ENCODE measurements at places on chromosomes 5 and 9.
A peak's percentile ranks its signal among the peaks of the same experiment; 100 is the strongest.

DNA sequence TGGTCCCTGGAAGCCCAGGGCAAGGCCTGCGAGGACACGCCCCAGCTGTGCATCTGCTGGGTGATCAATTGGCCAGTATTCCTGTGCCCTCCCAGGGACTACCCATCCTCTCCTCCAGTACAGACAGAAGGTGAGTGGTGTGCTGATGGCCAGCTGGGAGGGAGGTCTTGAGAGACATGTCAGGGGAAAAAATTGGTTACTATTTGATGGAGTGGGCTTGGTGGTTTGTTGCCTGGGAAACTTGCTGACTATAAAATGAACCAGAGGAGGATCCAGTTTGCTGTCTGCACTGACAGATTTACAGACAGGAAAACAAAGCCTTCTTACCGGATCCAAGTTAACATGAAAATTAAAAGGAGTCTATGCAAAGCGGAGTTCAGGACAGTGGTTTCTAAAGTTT lies 40.3 kb downstream of the MAP1B start:
- DNase-seq: no peak

DNA sequence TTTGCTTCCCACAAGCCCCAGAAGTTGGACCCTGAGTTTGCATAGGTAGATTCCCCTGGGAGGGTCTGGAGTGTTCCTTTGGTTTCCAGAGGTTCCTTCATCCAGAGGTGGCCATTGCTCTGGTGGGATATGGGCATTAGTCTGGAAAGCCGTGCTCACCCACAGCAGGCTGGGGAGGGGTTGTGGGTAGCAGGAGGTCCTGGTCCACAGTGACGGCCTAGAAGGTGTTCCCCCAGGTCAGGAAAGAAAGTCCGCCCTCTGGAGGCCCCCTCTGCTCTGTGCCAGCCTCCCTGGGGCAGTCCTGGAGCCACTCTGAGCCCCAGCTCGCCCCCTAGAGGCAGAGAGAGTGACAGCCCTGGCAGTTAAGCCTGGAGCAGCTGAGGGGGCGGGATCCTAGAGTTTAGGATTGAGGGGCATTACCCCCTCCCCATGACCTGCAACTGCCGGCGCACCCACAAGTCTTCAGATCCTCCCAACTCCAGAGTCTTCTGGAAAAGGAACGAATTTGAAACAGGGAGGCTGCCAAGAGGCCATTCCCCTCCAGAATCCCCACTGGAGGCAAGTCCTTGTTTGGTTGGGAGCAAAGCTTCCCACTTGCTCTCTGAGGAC lies 36.8 kb downstream of the NDST1 start:
- DNase-seq: peak; percentile 33

DNA sequence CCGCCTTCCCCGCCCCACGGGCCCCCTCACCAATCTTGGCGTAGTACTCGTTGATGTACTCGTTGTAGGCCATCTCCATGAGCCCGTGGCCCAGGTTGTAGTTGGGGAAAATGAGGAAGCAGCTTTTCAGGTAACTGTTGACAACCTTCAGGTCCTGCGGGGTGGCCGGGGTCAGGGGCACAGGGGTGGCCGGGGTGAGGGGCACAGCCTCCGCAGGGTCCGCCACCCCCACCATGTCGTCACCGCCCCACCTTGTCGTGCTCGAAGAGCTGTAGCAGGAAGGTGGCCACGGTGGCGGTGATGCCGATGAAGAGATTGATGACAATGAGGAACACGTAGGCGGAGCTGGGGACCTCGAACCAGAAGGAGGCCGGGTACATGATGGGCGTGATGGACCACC lies 14.8 kb upstream of the CLIC3 start:
- no peak for DNase-seq

DNA sequence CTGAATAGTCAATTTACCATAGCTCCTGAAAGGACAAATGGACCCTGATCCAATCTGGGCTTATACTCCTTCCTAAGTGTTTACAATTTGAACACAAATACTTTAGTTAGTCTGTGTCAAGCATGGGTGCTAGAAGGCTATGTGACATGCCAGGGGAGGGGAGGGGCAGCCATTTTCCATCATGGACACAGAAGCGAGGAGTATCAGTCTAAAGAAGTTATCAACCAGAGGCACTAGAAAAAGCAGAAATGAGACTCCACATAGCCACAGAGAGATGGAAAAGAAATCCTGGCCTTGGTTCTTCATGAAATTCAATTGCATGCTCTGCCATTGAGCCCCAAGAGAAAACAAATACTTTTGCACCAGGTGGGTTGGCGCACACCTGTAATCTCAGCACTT lies 61.8 kb downstream of the NR6A1 start:
- DNase-seq: no peak

DNA sequence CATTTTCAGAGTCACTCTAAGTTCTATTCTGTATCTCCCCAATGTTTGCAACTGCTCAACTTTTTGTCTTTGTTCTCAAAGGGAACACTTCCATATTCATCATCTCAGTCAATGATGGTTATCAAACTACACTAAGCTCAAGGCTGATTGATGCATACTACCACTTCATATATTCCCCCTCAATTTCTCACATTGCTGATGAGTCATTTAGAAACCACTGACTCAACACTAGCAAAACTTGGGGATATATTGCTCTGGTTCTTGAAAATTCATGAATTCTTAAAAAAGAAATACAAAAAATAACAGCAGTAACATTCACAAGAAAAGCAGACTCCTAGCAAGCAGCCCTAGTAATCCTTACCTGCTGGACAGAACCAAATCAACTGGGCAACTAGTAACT lies 52.2 kb downstream of the ABHD17B start:
- no peak for DNase-seq

DNA sequence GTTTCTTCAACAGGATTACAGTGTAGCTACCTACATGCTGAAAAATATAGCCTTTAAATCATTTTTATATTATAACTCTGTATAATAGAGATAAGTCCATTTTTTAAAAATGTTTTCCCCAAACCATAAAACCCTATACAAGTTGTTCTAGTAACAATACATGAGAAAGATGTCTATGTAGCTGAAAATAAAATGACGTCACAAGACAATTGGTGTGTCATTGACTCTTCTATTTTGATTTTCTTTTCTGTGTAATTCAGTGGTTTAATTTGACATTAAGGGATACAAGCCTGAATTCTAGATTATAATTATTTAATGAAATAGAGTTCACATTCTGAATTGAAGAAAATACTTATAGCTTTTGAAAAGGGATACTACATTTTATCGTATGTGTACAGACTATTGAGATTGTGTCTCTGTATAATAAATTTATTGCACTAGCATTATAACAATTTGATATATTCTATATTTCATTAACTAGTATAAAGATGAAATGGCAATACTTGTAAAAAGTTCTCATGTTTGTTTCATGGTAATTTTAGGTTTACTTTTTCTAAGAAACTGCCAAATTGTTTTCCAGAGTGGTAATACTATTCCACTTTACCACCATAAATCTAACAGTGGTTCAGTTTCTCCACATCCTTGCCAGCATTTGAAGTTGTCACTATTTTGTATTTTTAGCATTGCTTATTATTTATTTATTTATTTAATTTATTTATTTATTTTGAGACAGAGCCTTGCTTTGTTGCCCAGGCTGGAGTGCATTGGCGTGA lies 18.7 kb downstream of the ANXA1 start:
- no peak for DNase-seq

DNA sequence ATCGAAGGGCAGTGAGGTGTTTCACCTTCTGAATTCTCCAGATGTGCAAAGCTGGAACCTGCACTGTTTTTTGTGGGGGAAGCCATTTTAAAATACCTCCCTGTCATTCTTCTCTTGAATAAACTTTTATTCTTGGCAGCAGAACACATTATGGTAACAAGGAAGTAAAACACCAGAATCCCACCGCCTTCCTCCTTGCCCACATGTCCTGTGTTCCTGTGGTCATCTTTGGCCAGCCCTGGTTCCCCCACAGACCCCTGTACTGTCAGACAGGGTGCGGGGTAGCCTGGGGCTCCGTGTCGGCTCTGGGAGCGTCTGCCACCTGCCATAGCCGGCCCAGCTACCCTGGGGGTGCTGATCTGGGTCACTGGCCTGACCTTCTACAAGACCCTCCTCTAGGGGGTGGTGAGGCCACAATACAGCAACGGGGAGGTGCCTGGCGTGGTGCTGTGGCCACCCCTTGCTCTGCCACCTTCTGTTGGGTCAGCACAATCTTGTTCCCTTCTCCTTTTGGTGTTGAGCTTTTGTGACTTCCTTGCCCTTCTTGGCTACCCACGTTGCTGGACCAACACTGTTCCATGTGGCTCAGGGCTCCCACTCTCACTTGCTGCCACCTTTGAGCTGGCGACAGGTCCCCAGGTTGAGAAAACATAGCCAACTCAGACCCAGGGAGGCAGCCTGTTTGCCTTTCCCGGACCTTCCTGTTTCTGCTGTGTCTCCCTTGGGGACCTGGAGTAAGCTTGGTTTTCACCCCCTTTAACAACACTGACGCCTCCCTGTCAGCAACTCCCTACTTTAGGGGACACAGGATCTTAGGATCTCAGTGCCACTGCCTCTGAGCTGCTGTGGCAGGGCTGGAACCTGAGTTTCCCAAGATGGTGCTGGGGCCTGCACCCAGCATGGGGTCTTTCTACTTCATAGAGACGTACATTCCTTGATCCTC lies 4.8 kb downstream of the WNK2 start:
- no peak for DNase-seq

- no peak for DNase-seq
These were observed 98.1 kb downstream of the PAX5 start for GRCh38 chr9:36935768-36936497.

DNA sequence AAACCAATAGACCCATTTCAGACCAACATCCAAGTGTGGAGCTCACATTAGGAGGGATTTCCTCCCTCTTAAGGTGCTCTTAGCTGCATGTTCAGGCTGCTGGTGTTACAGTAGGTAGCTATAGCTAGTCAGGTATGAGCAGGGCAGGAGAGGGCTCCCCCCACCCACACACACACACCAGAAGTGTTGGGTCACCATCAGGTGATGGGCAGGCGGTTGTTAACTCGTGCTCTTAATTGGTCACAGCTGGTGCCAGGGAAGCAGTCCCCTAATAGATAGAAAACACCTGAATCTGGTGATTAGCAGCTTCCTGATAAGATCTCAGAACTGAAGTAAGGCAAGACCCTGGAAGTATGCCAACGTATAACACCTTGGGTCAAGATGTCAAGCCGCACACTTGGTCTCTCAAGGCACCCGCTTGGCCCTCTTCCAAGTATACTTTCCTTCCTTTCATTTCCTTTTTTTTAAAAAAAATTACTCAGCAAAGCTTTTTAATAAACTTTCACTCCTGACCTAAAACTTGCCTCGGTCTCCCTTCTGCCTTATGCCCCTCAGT lies 532.4 kb downstream of the DNAH5 start:
- DNase-seq: no peak

GRCh38 chr5:154945695-154946301 lies 4.9 kb downstream of the MRPL22 start:
- no peak for DNase-seq

GRCh38 chr9:118446943-118447639 lies 742.9 kb downstream of the TLR4 start:
- no peak for DNase-seq

GRCh38 chr5:58683567-58683966 lies 100.7 kb downstream of the RAB3C start:
- no peak for DNase-seq

DNA sequence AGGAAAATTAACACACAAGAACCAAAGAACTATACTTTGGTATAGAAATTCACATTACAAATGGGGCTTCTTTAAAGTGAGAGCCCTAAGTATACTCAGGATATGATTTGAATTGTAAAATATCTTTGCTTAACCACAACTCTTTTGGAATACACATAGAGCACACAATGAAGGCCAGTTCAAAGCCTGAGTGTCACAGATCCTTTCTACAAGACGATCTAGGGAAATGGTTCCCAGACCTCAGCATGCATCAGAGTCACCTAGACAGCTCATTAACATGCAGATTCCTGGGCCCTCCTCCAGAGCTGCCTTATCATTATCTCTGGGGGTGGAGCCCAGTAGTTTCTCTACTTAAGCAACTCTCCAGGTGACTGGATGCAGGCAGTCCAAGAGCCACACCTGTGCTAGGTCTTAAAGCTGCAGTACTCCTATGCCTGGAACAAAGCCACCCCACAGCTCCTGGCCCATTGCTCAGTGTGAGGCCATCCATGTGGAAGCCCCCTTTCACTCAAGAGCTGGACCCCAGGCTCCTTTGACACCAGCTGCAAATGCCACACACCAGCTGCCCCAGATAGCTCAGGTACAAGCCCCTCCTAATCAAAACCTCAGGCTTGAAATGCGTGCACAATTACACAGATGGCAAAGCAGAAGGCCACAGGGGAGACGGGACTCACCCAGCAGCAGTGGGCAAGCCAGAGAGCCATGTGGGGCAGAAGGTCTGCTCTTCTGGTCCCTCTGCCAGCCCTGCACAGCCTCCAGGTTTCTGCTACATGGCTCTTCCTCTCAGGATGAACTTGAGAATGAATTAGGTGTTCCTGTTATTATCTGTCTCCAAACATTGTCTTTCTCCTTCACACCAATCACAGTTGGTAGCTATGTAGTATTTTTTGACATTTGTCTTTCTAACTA lies 106.1 kb downstream of the SH3TC2 start:
- no peak for DNase-seq

- DNase-seq: no peak
These were observed 13.4 kb upstream of the ACSL6 start for GRCh38 chr5:132024789-132025402.

DNA sequence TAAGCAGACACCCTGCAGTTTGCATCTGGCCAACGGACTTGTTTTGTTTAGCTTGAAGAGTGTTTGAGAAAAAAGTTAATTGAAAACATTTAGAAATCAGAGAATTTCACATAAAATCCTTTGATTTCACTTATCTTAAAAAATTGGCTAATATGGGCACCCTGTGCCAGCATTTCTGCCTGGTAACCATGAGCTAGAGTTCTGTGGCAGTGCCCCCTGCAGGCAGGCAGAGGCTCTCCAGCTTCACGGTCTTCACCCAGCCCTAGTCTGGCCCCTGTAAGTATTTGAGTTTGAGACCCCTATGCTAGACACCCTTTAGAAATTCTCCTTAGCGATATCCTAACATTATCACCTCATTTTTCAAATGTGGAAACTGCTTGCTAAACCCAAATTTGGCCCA lies 18.8 kb upstream of the FANCC start:
- DNase-seq: no peak

GRCh38 chr9:8208465-8208864 lies 408.9 kb upstream of the DMAC1 start:
- DNase-seq: no peak

GRCh38 chr5:106543330-106543729 lies 1127.4 kb downstream of the EFNA5 start:
- DNase-seq: no peak

- no peak for DNase-seq
These were observed 123.3 kb upstream of the TBC1D2 start for GRCh38 chr9:98378794-98379193.

DNA sequence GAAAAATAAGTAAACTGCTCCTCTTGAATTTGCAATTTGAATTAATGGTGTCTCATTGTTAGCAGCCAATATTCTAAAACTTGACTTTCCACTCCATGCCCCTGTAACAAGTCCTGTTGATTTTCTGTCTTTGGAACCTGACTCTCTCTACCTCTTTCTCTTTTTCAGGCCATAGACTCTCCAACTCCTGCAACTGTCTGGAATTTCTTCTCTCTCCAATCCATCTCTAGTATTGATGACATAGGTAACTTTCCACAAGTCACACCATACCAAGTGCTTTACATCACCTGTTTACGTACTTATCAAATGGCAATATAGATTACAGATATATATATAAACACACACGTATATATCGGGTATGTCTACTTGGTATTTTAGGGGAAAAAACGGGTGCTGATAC lies 923 bp downstream of the C5orf34 start:
- no peak for DNase-seq

GRCh38 chr5:25393256-25393655 lies 748.5 kb upstream of the CDH10 start:
- no peak for DNase-seq

All from NCI-H146 (cell line).